ENCODE measurements at places on chromosomes 7 and 10.

GRCh38 chr7:22125436-22125835 is 179.7 kb upstream of the CDCA7L start:
- no peak for DNase-seq

- DNase-seq: no peak
Observed at GRCh38 chr7:70069977-70070376, 471.7 kb downstream of the AUTS2 start.

- no peak for DNase-seq
Observed at GRCh38 chr7:100352984-100353684, 4.8 kb upstream of the PILRB start.

DNA sequence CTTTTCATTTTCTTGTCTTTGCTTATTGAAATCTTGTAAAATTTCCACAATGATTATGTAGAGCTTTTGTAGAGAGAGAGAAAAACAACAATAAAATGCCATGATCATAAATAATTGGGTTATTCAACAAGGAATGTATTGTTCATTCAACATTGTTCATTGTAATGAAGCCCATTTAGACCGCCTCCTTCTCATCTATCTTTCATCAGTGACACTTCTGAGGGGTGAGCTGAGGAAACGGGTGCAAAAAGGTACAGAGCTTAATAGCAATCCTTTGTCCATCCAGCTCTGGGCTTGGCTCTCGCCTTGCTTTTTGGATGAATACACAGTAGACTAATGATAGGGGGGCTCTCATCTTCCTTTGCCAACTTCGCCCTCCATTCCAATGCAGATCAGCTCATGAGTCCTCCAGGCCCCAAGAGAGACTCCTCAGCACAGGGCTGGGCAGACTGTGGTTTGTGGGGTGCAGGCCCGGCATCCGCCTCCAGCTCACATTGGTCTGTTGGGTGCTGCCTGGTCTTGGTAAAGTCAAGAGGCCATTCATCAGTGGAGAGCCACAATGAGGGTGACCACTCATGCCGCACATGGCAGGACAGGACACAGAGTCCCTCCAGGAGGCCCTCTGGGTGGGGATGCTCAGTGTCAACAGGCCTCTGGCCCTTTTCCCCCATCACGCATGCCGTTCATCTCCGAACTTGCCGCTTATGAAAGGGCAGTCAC is 17.9 kb upstream of the PPA1 start:
- DNase-seq: no peak
